ENCODE measurements at places on chromosomes 5 and 9.

DNA sequence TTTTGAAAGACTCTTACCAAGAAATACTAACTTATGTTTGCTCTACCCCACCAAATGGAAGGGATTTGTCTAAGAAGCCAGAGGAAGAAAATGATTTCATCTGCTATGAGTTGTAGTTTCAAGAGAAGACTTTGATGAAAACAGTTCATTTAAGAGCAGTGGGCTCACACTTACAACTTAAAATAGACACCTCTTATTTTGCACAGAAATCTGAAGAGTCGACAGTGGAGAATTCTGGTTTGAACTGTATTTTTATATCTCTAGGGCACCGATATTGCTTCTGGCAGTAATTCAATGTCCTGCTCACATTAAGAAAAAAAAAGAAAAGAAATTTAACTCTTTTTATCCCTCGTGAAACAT lies 1.9 kb upstream of the DAB2 start:
- DNase-seq = no peak

GRCh38 chr5:100693481-100693880 lies 158.3 kb downstream of the FAM174A start:
- DNase-seq = no peak

GRCh38 chr5:3276896-3277295 lies 318.7 kb upstream of the IRX1 start:
- no peak for DNase-seq

GRCh38 chr5:181281077-181281983 lies 20.4 kb upstream of the TRIM52 start:
- DNase-seq = no peak

- no peak for DNase-seq
These were observed 792.1 kb downstream of the BRINP1 start for GRCh38 chr9:118577121-118577520.

DNA sequence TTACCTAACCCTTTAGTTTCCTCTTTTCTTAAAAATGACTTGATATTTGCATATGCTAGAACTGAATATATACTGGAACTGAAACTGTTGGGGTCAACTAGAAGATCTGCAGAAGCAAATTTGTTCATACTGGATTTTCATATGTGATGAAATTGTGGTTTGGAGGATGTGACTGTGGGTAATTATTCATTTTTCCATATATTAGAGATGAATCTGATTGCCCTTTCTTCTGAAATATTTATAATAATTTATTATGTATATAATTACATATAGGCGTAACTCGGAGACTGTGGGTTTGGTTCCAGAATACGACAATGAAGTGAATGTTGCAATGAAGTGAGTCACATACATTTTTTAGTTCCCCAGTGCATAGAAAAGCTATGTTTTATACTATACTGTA lies 149.1 kb downstream of the ATP10B start:
- DNase-seq = no peak

DNA sequence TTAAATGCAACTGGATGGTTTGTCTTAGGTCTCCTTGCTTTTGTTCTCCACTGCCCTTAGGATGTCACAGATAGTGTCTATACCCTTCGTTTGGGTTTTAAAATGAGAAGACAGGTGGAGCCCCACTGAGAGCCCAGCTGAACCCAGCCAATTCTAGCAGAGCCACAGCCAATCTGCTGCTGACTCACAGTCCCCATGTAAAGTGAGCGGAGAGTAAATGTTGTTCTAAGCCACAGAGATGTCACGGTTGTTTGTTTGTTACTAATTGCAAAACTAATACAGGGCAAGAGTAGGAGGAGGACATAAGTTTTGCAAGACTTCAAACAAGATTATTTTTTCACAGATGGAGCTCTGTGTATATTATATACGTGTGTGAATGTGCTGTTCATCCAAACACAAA lies 50.5 kb upstream of the AGXT2 start:
- DNase-seq = no peak

DNA sequence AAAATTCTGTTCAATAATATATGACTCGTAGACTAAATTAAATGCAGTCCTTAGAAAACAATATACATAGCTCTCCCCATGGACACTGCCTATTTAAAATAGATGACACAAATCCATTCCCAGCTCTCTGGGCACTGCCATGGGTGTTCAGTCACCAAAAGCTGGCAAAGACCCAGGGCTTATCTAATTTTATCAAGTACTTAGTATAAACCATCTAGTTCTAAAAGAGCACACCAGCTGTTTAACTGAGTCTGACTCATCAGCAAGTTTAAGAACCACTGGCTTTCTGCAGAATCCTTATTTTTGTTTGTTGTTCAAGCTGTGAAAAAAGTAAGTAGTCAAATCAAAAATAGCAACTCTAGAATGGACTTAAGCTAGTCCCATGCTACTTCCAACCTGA lies 107.6 kb downstream of the PLPP1 start:
- DNase-seq = no peak

DNA sequence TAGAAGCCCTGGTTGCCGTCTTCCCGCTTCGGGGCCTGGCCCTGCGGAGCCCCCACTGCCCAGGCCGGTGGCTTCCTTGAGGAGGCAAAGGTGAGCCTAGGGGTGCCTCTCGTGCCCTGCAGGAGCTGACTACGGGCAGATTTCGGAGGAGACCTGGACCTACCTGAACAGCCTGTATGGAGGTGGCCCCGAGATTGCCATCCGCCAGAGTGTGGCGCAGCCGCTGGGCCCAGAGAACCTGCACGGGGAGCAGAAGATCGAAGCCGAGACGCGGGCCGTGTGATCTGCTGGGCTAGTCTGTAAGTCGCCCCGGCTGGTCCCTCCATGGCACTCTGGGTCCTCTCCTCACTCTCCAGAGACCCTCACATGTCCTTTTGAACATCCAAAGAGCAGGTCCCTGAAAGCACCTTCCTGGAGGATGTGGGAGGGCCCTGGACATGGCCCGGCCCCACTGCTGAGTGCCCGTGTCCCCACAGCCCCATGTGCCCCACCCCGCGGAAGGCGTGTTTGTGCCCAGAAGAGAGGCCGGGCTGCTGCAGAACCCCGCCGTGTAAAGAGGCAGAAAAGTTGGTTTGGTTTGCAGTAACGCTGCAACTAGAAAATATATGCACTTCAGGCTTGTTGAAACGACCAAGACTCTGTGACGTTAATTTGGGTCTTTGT lies 44.9 kb downstream of the USP20 start:
- DNase-seq = no peak

DNA sequence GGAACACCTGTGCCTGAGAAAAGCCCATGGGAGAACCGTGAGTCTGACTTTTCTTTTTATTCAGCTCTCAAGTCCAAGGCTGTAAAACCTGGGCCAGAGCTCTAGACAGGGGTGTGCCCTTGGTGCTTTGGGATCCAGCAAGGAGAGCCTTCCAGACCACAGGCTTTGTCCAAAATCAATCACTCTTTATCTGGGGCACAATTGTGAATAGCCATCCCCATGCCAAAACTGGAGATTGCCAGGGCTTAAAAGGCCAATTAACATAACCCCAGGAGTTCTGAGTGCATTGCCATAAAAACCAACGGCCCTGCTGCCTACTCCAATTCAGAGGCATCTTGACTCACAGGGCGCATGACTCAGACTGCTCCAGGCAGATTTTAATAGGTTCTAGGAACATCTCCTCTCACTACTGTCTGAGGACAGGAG lies 391.8 kb downstream of the ARHGEF28 start:
- no peak for DNase-seq
